Activated CD4-positive, alpha-beta T cell treated with anti-CD3 and anti-CD28 coated beads, Interleukin-2, amount 10 ng/mL, durations not matched to agents 24 days and 14 days (primary cell): ENCODE measurements at places on chromosomes 11 and 22.
A peak's percentile ranks its signal among the peaks of the same experiment; 100 is the strongest.

GRCh38 chr11:93784935-93785360 is 866 bp downstream of the MED17 start:
- no peak for DNase-seq

GRCh38 chr22:39634530-39635405 is 64.2 kb downstream of the CACNA1I start:
- no peak for DNase-seq

DNA sequence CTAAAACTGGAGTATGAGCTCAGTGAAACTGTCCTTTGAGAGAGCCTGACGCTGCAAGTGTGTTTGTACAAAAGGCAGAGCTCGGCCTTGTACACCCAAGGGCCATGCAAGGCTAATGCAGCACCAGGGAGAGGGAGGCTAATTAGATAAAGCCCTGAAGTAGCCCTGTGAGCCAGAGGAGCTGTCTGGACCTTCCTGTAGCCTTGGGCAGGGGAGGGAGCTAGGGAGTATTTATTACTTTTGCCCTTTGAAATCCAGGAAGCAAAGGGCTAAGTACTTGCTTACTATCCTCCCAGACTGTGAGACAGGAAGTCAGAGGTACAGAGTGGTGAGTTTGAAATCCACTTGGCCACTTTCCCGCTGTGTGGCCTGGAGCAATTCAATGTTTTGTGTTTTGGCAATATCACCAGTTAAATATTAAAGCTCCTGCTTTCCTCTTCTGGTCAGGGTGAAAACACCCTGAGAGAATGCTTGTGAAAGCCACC is 10.2 kb upstream of the LDHA start:
- DNase-seq = no peak

- no peak for DNase-seq
These were observed 24.6 kb downstream of the NRXN2 start for GRCh38 chr11:64698427-64698826.

DNA sequence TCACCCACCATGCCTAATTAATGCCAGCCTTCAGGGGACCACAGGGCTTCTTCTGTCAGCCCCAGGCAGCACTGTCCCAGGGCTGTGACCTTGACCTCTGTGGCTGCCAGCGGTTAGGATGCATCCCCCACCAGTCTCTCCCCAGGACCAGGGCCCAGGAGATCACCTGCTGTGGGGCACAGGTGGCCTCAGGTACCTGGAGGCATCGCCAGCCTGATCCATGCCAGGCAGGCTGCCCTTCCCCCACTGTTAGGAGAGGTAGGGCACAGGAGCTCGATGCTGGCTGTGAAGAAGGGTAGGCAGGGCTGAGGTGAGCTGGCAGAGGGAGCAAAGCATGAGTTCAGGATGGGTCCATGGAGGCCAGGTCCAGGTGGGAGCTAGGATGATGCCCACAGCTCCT is 16.7 kb upstream of the MDK start:
- no peak for DNase-seq

DNA sequence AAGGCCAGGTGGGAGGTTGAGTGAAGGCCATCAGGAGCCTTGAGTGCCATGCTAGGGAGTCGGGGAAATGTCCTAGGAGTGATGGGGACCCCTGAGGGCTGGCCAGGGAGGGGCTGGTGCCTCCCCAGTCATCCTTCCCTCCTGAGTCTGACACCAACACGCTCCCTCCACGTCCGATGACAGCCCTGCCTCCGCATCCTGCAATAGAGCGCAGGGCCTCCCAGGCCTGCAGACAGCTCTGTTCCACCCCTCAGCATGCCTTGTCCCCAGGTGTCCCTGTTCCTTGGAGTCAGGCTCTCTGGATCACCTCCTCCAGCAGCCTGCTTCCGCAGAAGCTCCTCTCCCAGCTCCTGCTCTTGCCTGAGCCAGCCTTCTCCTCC is 3.1 kb downstream of the RAC2 start:
- peak; percentile 74 for DNase-seq

DNA sequence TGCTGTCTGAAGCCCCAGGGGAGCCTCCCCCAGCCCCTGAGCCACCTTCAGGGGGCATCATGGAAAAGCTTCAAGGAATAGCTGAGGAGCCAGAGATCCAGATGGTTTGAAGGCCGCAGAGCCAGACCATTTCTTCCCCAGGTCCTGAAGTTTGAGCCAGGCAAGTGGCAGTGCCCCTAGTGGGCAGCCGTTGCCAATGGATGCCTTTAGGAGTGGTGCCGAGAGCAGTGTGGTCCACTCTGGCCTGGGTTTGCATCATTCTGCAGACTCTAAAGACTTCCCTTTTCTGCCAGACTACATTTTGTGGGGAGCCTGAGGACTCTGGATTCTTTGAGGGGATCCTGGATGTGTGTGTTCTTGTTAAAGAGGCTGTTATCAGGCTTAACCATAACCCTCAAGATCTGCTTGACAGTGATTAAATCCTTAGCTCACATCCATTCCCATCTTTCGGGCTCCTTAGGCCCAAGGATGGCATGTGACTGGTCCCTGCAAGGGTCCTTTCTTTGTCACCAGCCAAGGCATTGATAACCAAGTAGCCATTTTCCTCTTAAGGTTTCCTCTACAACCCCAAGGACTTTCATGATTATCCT is 13.1 kb downstream of the HINFP start:
- no peak for DNase-seq

- DNase-seq = no peak
These were observed 10.6 kb downstream of the FOLR1 start for GRCh38 chr11:72202571-72202970.

DNA sequence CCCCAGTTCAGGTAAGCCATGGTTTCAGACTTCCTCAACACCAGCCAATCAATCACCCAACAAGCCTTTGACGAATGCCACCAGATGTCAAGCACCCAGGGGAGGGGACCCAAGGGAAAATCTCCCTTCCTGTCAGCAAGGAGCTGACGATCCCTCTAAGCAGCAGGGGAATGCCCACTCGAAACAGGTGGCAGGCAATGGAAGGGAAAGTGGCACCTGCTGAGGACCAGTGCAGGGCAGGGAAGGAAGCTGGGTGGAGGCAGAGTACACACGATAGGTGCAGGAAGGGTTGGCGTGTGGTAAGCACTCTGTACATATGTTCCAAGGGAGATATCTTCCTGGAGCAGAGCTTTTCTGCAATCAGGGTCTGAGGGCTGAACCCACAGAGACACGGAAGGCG is 11.7 kb upstream of the CREB3L1 start:
- DNase-seq = no peak

DNA sequence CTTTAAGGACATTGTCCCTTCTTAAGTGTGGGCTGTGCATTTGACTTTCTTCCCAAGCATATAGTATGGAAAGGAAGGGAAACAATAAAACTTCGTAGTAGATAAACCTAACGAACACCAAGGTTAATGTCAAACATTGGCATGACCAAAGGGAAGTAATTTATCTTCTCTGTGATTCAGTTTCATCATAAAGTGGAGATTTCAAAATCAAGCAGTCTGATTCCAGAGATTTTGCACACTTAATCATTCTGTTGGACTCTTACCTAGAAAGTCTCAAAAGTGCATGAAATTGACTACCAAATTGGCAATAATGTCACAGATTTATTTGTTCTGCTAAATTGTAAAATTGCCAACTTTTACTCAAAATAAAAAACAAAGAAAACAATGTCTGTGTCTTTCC is 559.7 kb downstream of the JRKL start:
- DNase-seq = no peak

- DNase-seq = no peak
These were observed 46.3 kb upstream of the CADM1 start for GRCh38 chr11:115550291-115551059.

GRCh38 chr11:57546869-57547475 is 9.6 kb downstream of the SMTNL1 start:
- DNase-seq = no peak

- no peak for DNase-seq
These were observed 3.9 kb upstream of the IL17REL start for GRCh38 chr22:50016308-50016987.

GRCh38 chr11:34585735-34586487 is 35.0 kb upstream of the EHF start:
- DNase-seq = peak; percentile 57

- no peak for DNase-seq
These were observed 1114.2 kb upstream of the RAG2 start for GRCh38 chr11:37712251-37712650.

- DNase-seq = no peak
These were observed 16.7 kb downstream of the GDPD4 start for GRCh38 chr11:77284476-77285468.

DNA sequence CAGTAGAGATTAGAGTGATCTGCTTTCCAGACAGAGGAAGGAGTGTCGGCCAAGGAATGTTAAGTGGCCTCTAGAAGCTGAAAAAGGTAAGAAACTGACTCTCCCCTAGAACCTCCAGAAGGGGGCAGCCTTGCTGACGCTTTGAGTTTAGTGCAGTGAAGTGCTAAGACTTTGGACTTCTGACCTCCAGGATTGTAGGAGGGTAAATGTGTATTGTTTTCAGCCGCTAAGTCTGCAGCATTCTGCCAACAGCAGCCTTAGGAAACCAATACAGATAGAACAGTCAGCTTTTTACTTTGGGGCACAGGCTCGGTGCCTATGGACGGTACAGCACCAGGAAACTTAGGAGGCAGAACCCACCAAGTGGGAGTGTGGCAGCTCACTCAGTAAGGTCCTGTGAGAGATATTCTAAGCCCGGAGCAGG is 3.6 kb upstream of the TBC1D22A start:
- peak; percentile 86 for DNase-seq

GRCh38 chr11:30990625-30991296 is 378.8 kb downstream of the DCDC1 start:
- DNase-seq = no peak

GRCh38 chr11:47163193-47163592 is 13.5 kb downstream of the ARFGAP2 start:
- no peak for DNase-seq

DNA sequence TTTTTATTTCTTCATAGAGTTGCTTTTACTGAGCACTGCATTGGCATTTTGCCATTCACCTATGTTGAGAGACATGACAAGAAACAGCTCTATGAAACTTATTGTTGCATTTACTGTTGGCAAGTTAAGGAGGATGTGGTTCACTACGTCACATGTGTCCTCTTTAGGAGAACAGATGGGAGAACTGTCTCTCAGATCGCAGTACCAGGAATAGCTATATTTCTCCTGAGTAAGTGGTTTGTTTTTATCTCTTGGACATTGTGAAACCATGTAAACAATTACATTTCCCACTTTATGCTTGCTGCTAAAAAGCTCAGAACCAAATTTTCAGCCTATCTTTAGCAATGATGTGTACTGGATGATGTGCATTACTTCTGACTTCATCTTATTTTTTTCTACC is 34.8 kb upstream of the PSMA1 start:
- peak; percentile 83 for DNase-seq

GRCh38 chr22:47323518-47323917 is 561.1 kb downstream of the TBC1D22A start:
- DNase-seq = no peak

GRCh38 chr22:50175921-50176849 is 5.7 kb downstream of the PANX2 start:
- DNase-seq = no peak

DNA sequence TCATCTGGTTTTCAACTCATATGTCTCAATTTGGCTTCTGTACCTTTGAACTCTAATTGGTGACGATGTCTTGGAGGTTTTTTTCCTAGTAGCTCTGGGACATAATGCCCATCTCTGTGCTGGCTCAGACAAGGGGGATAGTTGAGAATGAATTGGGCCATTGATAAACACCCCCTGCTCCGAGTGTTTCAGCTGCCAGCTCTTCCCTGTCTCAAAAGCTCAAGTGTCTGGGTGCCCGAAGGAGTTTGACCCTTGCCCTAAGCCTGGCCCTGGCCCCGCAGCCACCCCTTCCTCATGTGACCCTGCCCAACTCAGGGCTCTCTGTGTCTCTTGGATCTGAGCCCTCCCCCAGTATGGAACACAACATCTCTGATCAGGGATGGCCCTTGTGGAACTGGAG is 3.0 kb downstream of the INSC start:
- no peak for DNase-seq

DNA sequence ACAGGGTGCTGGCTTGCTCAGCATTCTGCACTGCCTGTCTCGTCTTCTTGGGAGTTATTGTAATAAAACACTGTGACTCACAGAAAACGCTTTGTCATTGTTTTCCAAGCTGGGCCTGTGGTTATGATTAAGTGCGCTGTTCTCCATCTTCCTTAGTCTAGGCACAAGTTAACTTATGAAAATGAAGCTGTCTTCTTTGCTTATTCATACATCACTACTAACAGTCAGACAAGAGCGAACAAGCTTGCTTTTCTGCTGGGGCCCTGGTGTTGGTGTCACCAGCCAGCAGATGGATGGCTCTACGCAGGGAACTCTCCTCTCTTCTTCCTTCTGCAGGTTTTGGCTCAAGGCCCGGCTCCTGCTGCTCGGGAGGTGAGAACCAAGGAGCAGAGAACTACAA is 380.1 kb upstream of the SYN3 start:
- no peak for DNase-seq

DNA sequence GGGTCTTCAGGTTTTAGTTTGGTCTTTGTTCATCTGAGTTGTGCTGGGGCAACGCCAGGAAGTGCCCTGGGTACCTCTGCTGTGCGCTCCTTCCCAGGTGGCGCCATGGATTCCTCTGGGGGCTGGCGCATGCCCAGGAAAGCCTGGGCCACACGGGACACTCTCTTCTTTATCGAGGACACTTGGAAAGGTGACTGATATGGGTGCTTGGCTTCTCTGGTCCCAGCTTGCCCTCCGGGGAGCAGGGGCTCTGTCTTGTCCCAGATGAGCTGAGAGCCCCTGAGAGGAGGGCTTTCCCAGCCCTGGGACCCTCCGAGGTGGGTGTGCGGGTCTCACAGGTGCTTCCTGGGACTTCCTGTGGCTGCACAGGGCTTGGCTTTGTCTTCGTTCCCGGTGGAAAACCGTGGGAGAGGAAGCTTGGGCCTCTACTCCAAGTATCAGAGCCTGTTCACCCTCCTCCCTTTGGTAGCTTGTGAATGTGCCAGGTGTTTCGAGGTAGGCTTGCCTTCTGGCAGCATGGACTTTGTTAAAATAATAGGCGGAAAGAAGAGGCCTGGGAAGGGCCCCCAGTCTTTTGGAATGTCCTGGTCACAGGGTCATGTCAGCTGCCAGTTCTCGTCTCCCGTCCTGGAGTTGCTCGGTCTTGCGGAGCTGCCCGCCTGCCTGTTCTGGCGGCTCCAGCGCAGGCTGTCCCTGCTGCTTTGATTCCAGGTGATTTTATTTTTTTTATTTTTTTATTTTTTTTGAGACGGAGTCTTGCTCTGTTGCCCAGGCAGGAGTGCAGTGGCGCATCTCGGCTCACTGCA is 10.1 kb upstream of the NEAT1 start:
- no peak for DNase-seq

DNA sequence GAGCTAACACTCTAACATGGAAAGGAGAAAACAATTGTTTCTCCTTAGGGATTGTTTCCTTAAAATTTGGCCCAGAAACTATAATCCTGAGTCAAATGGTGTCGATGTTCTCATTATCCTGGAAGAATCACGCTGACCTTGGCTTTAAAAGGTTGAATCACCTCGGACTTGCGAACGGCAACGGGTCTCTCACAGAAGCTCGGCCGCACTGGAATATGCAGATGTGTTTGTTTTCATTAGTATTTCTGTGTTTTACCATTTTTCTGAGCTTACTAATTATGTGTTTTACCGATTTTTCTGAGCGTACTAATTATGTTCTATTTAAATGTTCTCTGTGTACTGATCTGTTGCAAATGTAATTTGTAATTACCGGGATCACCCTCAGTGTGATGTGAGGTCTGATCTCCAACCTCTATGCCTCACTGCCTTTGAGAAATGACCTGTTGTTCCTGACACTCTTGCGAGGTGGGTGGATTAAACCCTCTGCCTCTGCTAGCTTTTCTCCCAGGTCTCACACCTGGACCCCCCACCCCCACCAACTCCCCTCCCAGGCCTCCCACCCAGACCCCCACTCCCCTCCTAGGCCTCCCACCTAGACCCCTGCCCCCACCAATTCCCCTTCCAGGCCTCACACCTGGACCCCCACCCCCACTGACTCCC is 38.3 kb upstream of the BRSK2 start:
- DNase-seq = no peak
